ENCODE measurements at places on chromosomes 13 and 19.
A peak's percentile ranks its signal among the peaks of the same experiment; 100 is the strongest.

- DNase-seq: no peak
Observed at GRCh38 chr19:8041531-8041931, 11.0 kb upstream of the CCL25 start.

GRCh38 chr19:45473682-45474605 is 6.1 kb downstream of the FOSB start:
- DNase-seq: no peak

- DNase-seq: peak; percentile 13
Observed at GRCh38 chr19:45250832-45251451, at the start of gene MARK4. MARK4 (plus strand) TSS chr19:45251271; CDS start chr19:45251589, 318 bp downstream.

DNA sequence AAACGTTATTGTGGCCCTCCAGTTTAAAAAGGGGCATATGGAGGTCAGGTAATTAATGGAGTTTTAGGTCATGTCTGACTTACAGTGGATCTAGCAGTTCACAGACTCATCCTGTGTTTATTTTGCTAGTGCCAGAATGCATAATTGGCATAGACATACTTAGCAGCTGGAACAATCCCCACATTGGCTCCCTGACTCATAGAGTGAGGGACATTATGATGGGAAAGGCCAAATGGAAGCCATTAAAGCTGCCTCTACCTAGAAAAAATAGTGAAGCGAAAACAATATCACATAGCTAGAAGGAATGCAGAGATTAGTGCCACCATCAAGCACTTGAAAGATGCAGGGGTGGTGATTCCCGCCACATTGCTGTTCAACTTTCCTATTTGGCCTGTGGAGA is 610.7 kb downstream of the SLITRK5 start:
- DNase-seq: no peak

GRCh38 chr13:112067116-112067741 is at the start of gene SOX1:
SOX1 (plus strand) TSS chr13:112067149; CDS start chr13:112067659, 510 bp downstream.
- DNase-seq: no peak

GRCh38 chr19:44677019-44677811 is 5.9 kb downstream of the CEACAM19 start:
- no peak for DNase-seq

DNA sequence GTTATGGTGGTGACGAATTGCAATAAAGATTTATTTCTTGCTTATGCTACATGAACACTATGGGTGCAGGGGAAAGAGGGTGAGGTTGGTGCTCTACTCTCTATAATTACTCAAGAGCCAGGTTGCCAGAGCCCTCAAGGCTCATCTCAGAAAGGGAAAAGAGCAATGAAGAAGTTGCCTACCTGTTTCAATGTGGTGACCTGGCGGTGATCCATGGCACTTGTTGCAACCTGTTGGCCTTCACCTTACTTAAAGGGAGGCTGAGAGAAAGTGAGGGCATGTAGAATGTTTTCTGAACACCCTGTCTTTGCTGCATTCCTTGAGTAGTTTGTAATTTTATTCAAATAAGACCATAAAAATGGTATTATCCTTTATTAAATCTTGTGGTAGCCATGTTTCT is 394.4 kb downstream of the GPC6 start:
- DNase-seq: no peak

DNA sequence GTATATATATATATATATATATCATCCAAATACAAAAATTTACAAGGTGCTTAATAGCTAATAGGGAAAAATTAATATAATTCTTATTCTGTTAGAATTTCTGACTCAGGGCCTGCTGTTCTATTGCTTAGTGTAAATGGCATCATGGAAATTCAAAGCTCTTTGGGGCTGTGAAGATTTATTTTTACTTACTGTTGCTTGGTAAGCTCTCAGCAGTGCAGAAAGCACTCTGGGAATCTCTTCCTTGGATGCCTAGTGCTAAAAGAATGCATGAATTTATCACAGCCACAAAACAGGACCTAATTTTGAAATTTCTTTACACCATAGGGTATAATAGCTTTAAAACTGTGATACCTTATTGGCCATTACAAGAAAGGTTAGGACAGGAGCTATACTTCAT is 69.3 kb upstream of the SLAIN1 start:
- no peak for DNase-seq

DNA sequence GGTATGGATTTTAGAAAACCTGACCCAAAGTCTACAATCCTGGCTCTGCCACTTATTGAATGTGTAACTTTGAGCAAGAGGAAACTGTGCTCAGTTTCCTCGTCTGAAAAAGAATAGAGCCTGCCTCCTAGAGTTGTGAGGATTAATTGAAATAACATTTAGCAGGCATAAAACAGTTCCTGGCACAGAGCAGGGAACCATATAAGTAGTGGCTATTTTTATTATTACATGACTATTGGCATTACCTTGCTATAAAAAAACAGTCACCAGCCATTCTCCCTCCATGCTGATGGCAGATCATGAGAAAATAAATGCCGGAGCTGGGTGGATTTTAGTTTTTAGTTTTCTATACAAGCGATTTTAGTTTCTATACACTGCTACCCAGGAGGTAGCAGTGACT is 5.8 kb downstream of the DOCK9 start:
- DNase-seq: no peak

- no peak for DNase-seq
Observed at GRCh38 chr19:16446724-16447368, 24.9 kb downstream of the EPS15L1 start.

DNA sequence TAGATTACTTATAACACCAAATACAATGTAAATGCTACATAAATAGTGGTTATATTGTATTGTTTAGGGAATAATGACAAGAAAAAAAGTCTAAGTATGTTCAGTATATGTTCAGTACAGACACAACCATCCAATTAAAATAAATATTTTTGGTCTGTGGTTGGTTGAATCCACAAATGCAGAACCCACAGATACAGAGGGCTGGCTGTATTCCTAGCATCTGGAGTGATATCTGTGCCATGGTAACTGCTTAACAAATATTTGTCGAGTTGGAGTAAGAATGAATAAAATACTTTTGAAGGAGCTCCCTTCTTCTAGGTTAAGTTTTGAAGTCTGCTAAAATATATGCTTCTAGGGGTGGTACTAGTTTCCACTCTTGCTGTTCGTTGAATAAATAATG is 241.0 kb downstream of the KLF5 start:
- no peak for DNase-seq

DNA sequence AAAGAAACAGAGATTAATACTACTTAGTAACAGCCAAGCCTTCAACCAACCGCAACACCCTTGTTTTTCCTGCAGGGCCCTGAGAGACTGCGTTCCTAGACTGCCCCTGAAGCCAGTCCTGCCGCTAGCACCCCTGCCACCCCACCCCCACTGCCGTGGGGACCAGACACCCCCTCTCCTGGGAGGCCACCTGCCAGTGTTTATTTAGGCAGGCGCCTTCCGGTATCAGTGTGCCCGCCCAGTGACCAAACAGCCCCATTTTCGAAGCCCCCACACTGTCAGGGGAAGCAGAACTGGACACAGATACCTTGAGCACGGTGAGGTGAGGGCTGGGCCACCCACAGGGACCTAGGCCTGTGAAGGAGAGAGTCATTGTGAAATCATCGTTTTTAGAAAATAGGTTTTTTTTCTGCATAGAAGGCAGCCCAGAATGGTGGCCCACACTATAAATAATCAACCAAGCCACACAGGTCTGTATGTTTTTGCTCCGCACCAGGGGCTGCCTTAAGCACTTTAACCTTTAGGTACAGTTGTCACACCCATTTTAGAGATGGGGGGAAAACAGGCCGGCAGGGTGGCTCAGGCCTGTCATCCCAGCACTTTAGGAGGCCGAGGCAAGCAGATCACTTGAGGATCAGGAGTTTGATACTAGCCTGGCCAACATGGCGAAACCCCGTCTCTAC is 3.5 kb upstream of the TLE5 start:
- no peak for DNase-seq

GRCh38 chr13:60435762-60436374 is 38.8 kb downstream of the TDRD3 start:
- no peak for DNase-seq

All from stimulated activated CD8-positive, alpha-beta memory T cell treated with anti-CD3 and anti-CD28 coated beads, Interleukin-15, amount 100 ng/mL, for 1 hour (primary cell).